ENCODE measurements at places on chromosomes 5 and 9.

- DNase-seq: no peak
Measured at GRCh38 chr5:52995914-52996313, 6.8 kb downstream of the ITGA2 start.

DNA sequence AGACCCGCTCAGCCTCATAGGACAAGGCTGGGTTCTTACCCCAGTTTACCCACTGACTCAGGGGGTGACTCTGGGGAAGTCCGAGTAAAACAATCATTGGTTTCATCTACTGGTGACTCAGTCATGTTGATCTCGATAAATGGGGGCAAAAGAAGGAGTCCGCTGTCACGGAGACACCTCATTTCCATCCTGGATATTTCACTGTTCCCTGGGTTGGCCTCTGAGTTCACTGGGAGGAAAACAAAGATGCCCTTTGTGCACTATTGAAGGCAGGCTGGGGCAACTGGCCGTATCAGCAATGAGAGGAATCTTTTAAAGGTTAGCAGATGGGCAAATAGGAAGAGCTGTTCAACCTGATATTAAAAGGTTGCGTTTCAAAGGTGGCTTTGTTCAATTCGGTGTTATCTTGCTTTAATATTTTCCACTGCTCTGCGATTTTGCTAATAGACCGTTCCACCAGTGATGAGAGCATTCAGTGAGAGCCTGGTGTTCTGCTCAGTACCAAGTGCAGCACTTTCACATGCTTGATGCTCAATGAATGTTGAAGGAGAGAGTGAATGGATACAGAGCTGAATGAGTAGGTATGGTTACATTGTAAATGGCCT lies 110.2 kb upstream of the EGFLAM start:
- DNase-seq: no peak

DNA sequence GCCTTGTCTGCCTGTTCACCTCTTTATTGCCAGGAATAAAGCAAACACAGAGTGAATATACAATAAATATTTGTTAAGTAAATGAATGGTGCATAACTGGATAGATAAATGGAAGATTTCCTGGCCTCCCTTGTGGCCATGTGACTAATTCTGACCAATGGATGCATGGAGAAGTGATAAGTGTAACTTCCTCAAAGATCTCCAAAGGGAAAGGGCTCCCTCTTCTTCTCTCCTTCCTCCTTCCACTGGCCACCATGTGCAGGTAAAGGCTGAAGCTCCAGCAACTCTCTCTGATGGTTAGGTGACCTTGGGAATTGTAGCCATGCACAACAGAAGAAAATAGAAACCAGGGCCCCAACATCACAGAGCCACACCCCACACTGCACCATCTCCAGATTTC lies 174.4 kb downstream of the EBF1 start:
- no peak for DNase-seq

DNA sequence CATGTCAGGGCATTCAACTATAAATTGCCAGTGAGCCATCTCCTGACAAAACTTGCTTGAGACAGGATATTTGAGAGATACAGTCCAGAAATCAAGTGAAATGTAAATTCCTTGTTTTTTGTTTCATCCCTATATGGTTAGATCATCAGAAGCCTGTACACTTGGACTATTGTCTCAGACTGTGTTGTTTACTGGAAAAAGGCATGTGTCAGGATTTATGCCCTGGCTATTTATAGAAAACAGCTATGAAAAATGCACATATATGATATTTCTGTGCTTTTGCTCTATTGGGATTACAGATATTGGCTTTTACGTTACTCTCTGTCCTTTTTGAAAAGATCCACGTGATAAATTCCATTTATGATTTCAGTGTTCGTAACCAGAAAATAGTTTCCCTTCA lies 44.2 kb downstream of the IL31RA start:
- DNase-seq: no peak

DNA sequence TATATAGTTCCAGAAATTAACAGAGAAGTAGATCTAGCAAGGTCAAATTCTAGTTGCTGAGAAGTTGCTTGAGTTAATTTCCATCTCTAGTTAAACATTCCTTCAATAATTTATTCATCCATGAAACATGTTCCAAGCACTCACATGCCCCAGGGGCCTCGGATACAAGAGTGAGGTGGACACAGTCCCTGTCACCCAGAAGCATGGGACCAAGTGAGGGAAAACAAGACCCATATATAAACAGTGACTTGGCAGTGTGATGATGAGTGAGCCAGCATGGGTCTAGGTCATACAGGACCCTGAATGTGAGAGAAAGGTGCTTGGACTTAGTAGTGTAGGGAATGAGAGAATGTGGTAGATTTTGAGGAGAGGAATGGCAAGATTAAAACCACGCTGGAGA lies 216.9 kb downstream of the TTLL11 start:
- DNase-seq: no peak

- no peak for DNase-seq
Measured at GRCh38 chr5:32865475-32865874, 154.4 kb downstream of the NPR3 start.

GRCh38 chr5:7776442-7776841 lies 74.5 kb downstream of the CFAP90 start:
- DNase-seq: no peak

DNA sequence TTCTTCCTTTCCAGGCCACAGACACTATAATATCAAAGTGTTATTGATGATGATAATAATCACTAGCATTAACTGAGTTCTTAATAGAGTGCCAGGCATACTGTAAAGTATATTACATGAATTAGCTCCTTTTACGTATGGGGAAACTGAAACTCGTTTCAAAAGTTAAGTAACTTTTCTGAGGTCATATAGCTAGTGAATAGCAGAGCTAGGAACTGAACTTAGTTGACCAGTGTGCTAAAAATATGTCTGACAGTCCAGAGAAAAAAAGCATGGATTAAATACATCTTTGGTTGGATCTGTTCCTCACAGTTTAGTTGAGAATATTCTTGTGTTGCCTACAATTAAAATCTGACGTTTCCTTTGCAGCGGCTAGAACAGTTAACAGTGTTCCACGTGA lies 18.4 kb upstream of the CATSPER3 start:
- no peak for DNase-seq

DNA sequence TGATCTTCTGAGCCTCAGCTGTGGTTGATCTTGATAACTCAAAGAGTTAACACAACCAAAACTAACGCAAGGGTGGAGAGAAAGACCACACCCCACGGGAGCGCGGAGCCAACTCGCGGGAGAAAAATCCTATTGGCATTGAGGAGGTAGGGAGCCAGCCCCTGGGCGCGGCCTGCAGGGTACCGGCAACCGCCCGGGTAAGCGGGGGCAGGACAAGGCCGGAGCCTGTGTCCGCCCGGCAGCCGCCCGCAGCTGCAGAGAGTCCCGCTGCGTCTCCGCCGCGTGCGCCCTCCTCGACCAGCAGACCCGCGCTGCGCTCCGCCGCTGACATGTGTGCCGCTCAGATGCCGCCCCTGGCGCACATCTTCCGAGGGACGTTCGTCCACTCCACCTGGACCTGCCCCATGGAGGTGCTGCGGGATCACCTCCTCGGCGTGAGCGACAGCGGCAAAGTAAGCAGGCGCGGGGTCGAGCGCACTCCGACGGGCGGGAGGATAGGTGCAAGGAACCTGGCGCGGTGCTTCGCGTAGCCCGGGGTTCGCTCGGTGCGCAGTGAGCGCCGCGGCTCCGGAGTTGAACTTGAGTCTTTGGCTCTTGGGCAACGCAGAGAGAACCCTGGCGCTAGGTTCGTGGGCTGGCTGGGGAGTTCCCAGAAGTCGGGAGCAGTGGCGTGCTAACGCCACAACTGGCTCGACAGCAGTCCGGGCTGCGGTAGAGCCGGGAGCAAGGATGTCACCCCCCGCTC lies at the start of gene GDA:
GDA (plus strand) TSS at position 210 of the 745 bp plus-strand sequence; CDS start at position 330, 120 bp downstream.
- DNase-seq: no peak

DNA sequence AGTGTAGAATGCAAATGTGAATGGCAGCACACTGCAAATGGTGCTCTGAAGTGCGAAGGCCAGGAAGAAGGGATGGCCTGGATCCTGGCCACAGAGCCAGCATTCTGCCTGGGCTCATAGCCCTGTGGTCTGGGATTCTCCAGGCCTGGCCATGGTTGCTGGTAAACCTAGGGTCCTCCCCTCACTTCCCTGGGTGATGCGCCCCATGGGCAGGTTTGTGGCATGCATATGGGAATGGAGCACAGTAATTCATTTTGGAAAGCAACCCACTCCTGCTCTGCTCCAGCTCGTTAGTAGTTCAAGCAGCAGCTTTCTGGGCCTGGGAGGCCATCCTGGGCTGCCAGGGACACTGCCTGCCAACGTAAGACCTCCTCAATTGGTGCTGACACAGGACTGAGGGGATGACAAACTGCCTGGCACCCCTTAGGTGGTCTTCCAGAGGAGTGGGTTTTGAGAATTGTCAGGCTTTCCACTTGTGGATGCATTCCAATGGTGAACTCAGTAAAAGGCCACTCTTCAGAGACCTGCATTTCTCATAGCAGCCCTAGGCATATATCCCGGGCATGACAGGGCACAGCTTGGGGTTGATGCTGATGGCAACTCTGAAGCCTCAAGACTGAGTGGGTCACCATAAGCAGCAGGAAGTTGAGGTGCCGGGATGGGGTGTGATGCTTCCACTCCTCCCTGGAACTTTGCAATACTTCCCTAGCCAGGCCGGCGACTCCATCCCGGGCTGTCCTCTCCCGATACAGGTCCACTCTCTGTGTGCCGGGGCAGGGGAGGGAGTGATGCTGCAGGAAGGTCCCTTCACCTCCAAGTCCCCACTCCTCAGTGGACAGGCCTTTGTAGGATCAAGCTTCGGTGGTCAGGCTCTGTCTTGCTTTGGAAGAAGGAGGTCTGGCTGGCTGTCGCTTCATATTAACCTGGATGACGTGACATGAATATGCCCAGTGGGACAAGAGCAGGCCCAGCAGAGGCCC lies 1.2 kb upstream of the SLC25A48 start:
- DNase-seq: no peak

GRCh38 chr9:122214507-122214906 lies 14.2 kb downstream of the LHX6 start:
- DNase-seq: no peak

- DNase-seq: no peak
Measured at GRCh38 chr9:87642330-87643106, 83.4 kb upstream of the CTSL start.

DNA sequence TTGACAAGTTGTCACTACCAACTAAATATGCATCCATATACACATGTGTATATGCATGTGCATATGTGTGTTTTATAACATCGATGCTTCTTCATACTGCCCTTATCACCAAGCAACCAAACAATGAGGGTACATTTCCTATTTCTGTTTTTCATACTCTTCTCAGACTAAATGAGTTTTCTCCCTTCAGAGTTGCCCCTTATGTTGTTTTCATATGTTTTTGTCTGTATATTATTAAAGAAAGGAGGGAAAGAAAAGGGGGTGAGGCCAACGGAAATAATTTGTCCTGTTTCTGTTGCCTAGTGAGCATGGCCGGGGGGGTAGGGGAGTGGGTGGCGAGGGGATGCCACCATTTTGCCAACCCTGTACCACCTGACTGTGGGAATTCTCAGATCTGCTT lies 28.8 kb upstream of the NFIB start:
- DNase-seq: no peak

DNA sequence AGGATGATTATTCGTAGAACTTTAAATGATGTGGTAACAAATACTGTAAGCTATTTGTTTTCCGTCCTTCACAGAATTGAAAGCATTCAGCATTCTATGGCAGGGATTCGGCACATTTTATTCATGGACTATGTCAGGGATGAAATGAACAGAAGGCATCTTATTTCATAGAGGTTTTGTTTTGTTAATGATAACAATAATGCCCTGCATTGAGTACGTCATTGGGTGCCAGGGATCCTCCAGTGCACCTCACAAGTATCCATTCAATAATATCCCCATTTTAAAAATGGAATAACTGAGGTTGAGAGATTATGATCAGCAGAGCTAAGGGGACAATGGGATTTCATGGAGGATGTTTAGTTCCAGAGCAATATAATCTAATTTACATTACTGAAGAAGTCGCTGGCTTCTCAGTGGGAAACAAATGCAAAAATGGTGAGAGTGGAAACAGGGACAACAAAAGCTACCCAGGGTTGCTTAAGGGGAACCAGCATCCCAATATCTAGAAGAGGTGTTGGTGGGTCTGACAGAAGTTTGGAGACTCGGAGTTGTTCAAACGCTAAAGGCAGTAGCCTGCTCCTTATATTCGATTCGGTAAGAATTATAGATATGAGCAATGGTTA lies 985.7 kb upstream of the WWC1 start:
- DNase-seq: no peak

DNA sequence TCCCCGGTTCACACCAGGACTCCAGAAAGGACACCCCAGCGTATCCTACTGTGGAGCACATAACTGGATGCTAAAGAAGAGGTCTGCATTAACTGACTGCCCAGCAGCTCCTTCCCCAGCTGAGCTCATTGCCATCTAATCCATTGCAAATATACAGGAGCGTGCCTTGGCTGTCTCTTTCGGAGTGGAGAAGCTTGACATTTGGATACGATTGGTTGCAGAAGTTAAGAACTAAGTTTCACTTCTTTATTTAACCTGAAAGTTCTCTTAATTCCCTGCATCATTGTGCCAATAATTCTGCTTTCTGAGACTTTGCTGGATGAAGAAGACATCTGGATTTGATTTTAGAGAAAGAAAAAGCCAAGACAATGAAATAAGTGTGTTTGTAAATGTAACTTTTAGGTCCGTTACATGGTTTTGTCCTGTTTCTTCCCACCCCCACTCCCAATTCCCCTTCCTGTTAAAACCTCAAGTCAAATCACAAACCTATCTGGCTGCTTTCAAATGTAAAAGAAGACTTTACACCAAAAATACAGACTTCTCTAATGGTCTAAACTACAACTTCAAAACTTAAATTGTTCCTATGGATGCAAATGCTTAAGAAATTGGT lies 33.9 kb downstream of the TAS2R1 start:
- no peak for DNase-seq

GRCh38 chr5:147557876-147558745 lies 48.2 kb upstream of the DPYSL3 start:
- DNase-seq: no peak

GRCh38 chr5:179486596-179487051 lies 63.7 kb upstream of the RUFY1 start:
- DNase-seq: no peak

- DNase-seq: no peak
Measured at GRCh38 chr5:74312746-74313145, 327.8 kb downstream of the ENC1 start.

GRCh38 chr5:89034588-89034987 lies 151.6 kb upstream of the MEF2C start:
- DNase-seq: no peak
